ENCODE measurements at places on chromosomes 16 and 17.

GRCh38 chr16:53041320-53042051 is 11.2 kb downstream of the CHD9NB start:
- DNase-seq: no peak

- no peak for DNase-seq
Measured at GRCh38 chr17:65005858-65006257, 50.7 kb downstream of the GNA13 start.

GRCh38 chr16:67050796-67051195 is 21.8 kb downstream of the CBFB start:
- no peak for DNase-seq

DNA sequence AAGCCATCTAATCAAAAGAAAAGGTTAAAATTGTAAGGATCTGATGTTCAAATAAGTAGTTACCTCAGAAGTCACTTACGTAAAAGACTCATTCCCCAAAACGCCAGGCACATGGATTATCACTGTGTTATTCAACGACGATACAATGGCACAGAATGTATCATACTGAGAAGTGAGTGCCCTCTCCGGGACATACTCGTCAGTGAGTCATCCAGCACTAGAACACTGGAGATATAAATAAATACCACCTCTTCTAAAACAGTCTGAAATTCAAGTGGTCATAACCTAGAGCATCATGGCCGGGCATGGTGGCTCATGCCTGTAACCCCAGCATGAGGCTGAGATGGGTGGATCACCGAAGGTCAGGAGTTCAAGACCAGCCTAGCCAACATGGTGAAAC is 24.9 kb downstream of the USP31 start:
- no peak for DNase-seq

GRCh38 chr16:87186446-87186845 is 130.7 kb downstream of the C16orf95 start:
- DNase-seq: no peak

DNA sequence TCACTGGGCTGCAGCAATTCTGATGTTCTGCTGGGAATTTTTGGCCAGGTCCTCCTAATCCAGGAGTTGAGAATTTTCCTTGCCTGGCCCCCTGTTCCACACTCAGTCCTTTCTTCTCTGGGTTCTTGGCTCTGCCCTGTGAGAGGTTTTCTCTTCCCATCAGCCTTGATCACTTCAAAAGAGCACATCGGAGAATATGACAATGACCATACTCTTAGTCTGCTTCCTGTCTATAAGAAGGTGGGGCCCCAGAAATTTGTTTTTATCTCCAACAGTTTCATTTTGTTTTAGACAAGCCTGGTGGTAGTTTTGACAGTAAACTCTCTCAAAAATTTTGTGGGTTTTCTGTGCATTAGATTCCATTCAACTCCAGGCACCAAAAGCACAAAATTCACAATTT is 70.7 kb downstream of the C17orf67 start:
- DNase-seq: no peak

- DNase-seq: no peak
Measured at GRCh38 chr17:77873500-77874302, 84.8 kb upstream of the TNRC6C start.

- no peak for DNase-seq
Measured at GRCh38 chr17:19281161-19281560, 44.0 kb downstream of the EPN2 start.

- no peak for DNase-seq
Measured at GRCh38 chr17:82810644-82811430, 29.0 kb downstream of the ZNF750 start.

DNA sequence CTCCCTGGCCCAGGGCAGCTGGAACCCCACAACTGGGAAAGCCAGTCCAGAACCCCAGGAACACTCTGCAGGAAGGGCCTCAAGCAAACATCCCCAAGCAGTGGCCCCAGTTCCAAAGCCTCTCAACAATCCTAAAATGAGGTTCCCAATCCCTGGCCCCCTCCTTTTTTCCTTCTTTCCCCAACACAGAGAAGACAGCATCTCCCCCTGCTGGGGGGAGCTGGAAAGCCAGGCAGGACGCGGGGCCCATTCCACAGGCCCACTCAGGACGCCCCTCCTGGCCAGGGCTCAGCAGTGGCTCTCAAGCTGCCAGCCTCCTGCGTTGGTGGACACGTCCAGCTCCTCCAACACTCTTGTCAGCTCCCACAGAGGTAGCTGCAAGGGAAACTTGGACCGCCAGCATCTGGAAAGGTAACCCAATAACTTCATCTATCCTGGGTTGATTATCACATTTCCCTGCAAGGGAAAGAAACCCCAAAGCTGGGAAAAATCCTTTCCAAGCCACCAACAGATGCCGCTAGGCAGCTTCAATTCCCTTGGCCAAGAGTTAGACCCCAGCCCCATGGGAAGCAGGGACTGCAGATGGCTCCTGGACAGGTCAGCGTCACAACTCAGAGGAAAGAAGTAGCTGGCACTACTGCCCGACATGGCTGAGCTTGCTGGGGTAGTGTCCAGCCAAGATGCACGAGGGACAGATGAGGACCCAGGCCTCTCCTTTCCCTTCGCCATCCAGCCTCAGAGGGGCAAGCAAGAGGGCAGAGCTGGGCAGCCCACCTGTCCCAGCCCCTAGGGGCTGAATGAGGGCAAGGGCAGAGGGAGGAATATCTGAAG is 7.6 kb downstream of the HDAC5 start:
- DNase-seq: no peak

- no peak for DNase-seq
Measured at GRCh38 chr17:12992676-12993075, 25.2 kb downstream of the ELAC2 start.
